ENCODE measurements at places on chromosomes 13 and 19.

GRCh38 chr13:26558987-26559386 lies 1.5 kb downstream of the WASF3 start:
- no peak for DNase-seq

- no peak for DNase-seq
These were observed 1.4 kb downstream of the WDFY2 start for GRCh38 chr13:51585696-51586095.

GRCh38 chr19:29505097-29505824 lies 20.5 kb upstream of the VSTM2B start:
- no peak for DNase-seq

GRCh38 chr13:49749848-49750247 lies 42.6 kb downstream of the KPNA3 start:
- DNase-seq = no peak

- DNase-seq = peak; percentile 50
These were observed 31.2 kb downstream of the GADD45B start for GRCh38 chr19:2507109-2507508.

- no peak for DNase-seq
These were observed 1504.5 kb upstream of the PCDH20 start for GRCh38 chr13:62920159-62920558.

- no peak for DNase-seq
These were observed 14.1 kb downstream of the POU4F1 start for GRCh38 chr13:78589206-78589605.

GRCh38 chr13:66560189-66560588 lies 669.9 kb downstream of the PCDH9 start:
- DNase-seq = no peak

GRCh38 chr13:66972659-66973058 lies 257.5 kb downstream of the PCDH9 start:
- no peak for DNase-seq

GRCh38 chr13:48476215-48476614 lies 56.7 kb downstream of the RCBTB2 start:
- DNase-seq = no peak

- no peak for DNase-seq
These were observed 235.6 kb downstream of the SHISA2 start for GRCh38 chr13:25816239-25816638.

DNA sequence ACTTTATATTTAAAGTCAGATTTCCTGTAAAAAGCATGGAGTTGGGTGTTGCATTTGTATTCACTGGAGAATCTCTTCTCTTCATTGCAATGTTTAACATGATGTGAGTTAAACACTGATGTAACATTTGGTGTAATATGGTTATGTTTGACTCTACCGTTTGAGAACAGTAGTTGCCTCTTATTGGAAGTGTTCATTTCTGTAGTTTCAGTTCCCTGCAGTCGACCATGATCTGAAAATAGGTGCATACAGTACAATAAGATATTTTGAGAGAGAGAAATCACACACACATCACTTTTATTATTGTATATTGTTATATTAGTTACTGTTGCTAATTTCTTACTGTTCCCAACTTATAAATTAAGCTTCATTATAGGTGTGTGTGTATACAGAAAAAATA lies 105.2 kb upstream of the SPACA7 start:
- DNase-seq = no peak

DNA sequence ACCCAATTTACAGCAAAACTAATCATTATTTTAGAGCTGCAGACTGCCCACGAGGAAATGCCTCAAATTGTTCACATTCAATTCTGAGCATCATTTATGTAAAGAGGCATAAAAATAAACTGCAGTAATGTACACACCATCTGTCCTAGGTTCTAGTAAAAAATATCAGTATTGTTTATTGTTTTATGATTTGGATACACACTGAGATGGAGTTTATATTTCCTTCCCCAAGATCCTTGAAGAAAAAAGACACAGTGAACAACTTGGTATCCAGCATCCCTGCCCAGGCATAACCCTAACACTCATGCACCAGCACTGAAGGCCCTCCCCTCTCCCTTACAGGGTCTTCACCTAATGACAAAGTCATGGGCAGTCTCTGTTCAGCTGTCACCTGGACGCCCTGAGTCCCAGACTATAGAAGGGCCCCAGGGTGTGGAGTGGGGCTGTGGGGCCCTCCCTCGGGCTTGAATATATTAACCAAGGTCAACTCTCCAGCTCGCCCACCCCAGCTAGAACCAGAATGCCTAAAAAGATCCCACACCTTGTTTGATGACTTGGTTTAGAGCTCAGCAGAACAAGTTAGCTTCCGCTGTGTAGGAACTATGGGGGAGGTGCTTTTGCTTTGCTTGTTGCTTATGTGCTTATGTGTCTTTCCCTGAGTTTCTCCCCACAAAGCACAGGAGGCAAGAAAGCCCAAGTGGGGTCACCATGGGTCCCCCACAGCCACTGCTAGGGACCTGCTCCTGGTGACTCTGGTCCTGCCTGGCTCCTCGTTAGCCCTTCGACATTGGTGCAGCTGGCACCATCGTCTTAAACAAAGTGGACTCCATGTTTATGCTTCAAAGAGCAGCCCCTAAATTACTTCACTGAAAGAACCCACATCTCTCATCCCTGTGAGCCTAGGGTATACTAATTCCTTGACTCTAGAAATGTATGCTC lies 111.1 kb downstream of the COL4A1 start:
- no peak for DNase-seq

All from right lung (tissue), 10 donors.